ENCODE measurements at places on chromosomes 6 and 20.

- no peak for DNase-seq
These were observed 598 bp downstream of the TBP start for GRCh38 chr6:170554796-170555137.

DNA sequence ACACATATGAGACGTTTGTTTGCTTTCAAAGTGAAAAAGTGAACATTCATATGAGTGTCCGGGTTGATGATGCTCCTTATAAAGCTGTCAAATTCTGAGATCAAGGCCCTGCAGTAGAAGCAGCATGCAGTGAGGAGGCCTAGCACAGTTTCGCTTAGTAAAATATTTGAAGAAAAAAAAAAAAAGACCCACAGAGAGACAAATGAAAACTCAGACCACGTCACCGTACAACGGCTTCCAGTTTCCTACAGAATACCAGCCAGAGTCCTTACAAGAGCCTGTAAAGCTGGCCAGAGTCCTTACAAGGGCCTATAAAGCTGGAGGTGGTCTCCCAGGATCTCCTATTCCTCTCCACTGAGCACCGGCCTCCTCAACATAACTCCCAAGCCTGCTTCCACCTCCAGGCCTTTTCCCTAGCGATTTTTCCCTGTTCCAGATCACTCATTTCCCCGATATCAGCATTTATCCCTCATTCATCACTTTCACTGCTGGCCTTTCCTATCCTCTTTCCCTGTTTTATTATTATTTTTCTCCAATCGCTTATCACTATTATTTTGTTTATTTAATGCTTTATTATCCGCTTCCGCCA lies 1.5 kb upstream of the HMGN4 start:
- DNase-seq = no peak

- no peak for DNase-seq
These were observed 54.0 kb downstream of the STK4 start for GRCh38 chr20:45020236-45020886.

DNA sequence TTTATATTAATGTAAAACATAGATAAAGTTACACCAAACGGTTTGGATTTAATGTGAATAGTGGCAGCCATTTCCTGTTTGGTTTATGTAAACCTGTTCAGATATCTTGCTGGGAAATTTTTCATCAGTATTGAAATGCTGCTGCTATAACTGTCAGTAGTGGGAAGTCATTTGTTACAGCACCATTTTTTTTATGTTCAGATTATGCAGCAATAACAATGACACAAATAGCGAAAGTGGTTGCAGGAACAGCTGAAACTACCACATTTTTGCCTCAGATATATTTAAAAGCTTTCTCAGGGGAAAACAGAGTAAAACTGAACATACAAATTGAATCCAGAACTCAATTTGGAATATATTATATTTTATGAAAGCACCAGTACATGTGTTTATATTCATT lies 128.8 kb upstream of the SIM1 start:
- DNase-seq = no peak

DNA sequence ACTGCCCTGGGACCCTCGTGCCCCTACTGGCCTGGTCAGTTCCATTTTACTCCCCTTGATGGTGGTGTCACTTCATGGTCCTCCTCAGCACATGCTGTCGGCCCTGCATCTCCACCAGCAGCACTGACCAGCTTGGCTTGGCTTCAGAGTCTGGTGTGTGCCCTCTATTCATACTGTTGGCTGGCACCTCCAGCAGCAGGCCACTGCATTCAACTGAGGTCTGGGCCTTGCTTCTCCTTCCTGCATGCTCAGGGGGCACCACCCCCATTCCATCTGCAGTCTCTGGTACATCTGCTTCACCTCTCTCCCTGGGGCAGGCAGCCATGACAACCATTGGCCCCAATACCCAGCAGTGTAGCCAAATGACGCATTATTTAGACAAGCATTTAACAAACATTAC lies 155.9 kb downstream of the SLC24A3 start:
- no peak for DNase-seq

DNA sequence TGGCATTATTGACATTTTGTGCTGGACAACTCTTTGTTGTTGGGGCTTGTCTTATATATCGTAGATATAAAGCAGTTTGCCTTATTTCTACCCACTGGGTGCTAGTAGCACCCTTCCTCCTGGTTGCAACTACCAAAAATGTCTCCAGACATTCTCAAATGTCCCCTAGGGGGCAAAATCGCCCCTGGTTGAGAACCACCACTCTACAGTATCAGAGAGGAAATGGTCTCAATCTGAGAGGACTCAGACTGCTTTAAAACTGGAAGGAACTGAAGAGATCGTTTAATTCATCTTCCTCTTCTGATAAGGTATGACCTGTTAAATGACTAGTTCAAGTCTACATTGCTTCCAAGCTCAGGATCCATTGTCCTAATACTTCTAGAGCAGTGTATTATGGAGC lies 14.9 kb downstream of the SH3BGRL2 start:
- DNase-seq = no peak

DNA sequence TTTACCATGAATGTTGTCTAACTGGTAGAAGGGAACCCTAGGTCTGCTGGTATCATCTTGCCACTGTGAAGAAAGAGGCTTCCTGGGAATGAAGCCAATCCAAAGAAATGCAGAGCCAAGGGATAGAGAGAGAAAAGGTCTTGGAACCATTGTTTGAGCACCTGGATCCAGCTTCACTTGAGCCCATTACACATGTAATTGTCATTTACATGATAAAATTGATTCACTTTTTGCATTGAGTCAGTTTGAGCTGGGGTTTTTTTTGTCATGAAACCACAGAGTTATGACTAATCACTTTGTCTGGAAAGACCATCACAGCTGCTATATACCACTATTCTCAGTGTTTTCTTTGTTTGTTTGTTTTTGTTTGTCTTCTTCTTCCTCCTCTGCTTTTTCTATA lies 112.3 kb downstream of the CBLN4 start:
- DNase-seq = no peak

DNA sequence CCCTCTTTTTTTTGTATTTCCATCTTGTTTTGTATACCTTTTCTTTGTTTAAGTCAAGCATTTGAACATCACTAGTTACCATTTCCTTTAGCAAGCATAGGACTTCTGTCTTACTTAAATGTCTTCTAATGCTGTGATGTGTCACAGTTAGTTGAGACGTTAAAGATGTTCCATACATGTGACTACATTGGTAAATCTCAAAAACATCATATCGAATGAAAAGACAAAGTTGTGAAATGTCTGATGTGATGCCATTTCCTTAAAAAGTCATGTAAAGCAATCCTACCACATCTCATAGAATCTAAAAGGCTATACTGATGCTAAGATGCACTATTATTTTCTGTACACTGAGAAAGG lies 26.8 kb downstream of the SLC16A10 start:
- no peak for DNase-seq

- DNase-seq = no peak
These were observed at the start of gene DBNDD2 for GRCh38 chr20:45407783-45408645. TSS of gene DBNDD2 (plus strand) at chr20:45408289. CDS start at chr20:45408468, 179 bp downstream.

GRCh38 chr6:107750176-107750797 lies 73.8 kb downstream of the SCML4 start:
- no peak for DNase-seq

DNA sequence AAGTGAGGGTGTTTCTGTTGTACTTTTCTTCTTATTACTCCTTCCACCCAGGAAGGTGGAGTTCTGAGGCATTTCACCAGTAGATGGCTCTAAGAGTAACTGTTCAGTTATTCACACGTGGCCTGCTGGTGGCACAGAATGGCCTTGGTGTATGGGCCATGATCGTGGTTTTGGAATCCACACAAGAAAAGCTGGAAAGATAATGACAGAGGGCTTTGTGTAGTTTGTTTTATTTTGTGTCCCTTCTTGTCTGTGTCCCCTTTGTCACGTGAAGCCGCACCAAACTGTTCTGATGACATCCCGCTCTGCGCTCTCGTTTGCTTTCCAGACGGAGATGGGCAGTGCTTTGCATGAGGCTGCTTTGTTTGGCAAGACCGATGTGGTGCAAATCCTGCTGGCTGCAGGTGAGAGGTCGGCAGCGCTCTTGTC lies 93.4 kb downstream of the ANKS1A start:
- DNase-seq = no peak

GRCh38 chr20:49945701-49946477 lies 9.7 kb downstream of the RNF114 start:
- no peak for DNase-seq

GRCh38 chr6:39118921-39119320 lies 3.9 kb upstream of the SAYSD1 start:
- DNase-seq = no peak

GRCh38 chr20:43191946-43192863 lies 2.5 kb upstream of the PTPRT start:
- no peak for DNase-seq

GRCh38 chr6:166635013-166635970 lies 8.2 kb upstream of the RPS6KA2 start:
- DNase-seq = no peak

- no peak for DNase-seq
These were observed 64.1 kb upstream of the MMS22L start for GRCh38 chr6:97347111-97347510.

GRCh38 chr6:129069006-129069405 lies 186.1 kb downstream of the LAMA2 start:
- DNase-seq = no peak

DNA sequence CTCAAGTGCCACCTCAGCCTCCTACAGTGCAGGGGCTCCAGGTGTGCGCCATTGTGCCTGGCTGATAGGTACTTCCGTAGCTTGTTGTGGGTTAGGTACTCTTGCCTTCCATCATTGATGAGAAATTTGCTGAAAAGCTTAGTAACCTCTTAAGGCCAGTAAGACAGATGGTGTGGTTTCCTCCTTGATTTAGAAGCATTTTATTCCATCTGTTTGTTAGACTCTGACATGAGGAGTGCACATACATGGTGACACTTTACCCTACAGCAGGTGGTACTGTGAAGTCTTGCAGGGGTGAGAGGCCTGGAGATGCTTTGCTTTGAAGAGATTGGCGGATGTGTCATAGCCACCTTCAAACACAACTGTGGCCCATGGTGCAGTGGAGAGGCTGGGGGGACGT lies 14.8 kb upstream of the MTG2 start:
- DNase-seq = no peak

- DNase-seq = no peak
These were observed 289.4 kb upstream of the STXBP5 start for GRCh38 chr6:146914489-146915483.

- no peak for DNase-seq
These were observed 186.7 kb upstream of the ARID1B start for GRCh38 chr6:156590482-156590881.

- DNase-seq = no peak
These were observed 1.4 kb upstream of the BPIFB1 start for GRCh38 chr20:33281550-33282146.

DNA sequence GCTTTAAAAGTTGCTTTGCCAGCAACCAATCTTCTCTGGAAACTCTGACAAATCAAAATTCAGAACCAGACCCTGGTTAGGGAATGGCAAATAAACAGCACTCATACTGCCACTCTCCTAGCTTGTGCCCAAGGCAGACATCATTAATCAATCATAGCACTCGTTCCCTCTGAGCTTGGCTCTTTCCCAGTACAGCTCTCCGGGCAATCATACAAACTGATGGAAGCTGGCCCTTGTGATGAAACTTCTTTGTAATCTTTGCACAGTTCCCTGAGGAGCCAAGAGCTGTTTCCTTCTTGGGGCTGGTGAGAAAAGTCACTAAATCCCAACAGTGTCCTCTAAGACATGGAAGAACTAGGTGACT lies 34.7 kb downstream of the KIAA1755 start:
- no peak for DNase-seq

- no peak for DNase-seq
These were observed 839.9 kb downstream of the MAFB start for GRCh38 chr20:39849171-39849570.

GRCh38 chr20:45461225-45461624 lies 8.3 kb upstream of the WFDC2 start:
- no peak for DNase-seq

DNA sequence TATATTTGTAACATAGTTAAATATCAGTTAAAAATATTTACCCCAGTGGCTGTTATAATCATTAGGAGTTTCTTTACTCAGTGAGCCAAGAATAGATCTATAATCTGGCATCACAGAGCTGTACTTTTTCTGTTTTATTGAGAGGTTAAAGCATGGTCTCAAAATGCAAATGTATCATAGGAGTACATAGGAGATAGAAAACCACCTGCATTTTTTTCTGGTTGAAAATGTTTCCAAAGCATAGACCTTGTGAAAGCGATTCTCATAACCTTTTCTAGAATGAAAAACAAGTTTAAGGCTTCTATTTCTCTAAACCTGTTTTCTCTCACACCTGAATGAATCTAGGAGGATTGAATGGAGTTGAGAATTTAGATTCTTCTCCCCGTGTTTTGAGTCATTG lies 14.4 kb downstream of the KCNQ5 start:
- DNase-seq = no peak

- DNase-seq = no peak
These were observed 91.0 kb downstream of the SCP2D1 start for GRCh38 chr20:18904624-18905023.

DNA sequence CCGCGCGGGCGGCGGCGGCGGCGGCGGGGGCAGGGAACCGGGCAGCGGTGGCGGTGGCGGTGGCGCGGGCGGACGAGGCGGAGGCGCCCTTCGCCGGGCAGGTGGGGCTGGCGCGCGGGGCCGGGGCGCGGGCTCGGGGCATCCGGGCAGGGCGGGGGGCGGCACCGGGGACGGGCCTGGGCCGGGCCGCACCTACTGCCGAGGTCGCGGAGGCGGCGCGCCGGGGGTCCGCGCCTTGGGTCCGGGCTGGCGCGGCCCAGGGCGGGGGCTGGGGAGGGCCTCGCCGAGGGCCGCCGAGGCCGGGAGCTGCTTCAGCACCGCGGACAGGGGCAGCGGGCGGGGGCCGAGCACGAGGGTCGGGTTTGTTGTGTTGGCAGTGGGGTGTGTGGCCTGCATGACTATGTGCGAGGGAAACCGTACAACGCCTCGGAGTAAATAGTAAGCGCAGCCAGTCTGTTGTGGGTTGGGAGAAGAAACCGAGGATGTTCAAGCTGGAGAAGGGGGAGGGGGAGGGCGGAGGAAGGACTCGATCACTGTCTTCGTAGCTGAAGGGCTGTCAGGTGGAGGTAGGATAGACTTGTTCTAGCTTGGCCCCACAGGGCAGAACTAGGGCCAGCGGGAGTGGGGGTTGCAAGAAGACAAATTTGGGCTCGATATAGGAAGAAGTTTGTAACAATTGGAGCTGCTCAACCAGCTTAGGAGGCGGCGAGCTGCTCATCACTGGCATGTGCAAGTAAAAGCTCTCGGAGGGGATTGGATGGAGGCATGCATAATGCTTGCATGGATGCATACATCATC lies 593 bp downstream of the MMP24 start:
- no peak for DNase-seq

- DNase-seq = no peak
These were observed 34.5 kb downstream of the ABRACL start for GRCh38 chr6:139062932-139063646.

All from activated T-helper 1 cell treated with anti-CD3 and anti-CD28 coated beads, Interleukin-2, amount 50 U/mL, for 16 hours (primary cell).